T-helper 2 cell (primary cell): ENCODE measurements at places on chromosomes 13 and 19.

DNA sequence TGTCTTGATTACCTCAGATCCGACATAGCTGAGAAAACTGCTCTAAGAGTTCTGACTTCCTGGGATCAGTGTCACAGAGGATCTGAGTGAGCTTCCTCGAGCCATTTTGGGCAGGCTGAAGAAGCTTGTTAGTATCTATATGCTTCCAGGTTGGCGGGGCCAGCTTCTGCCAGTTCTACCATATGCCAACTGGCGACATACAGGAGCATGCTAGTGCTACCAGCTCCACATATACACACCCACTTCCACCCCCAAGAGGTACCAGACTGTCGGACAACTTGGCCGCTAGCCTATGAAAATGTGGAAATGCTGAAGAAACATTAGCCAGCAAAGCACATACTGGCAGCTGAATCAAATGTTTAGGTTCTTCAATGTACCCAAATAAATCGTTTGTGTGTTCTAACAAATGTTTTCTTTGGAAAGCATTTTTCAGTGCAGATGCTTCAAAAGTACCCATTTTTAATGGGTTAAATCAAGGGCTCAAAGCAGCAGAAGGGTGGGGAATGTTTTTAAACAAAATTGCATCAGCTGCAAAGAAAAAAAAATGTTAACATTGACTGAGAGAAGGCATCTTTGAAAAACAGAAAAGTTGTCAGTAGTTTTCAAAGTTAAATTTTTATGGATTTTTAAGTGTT lies 163.7 kb downstream of the KLF12 start:
- no peak for DNase-seq

GRCh38 chr19:9883764-9884163 lies 48.6 kb downstream of the PIN1 start:
- no peak for DNase-seq

DNA sequence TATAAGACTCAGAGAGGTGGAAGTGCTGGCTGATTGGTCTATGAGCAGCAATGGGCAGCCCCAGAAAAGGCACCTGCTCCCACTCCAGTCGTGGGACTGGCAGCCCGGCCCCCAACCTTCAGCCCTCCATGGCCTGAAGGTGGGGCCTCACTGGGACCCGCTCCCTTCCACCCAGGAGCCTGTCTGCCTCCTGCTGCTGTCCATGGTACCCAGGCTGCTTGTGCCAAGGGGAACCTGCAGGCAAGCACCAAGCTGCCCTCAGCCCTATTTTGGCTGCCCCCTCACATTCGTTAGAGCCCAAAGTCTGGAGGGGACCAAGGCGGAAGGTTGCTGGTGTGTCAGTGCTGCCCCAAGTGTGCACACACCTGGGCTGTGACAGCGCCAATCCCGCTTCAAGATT lies 2304.9 kb downstream of the PCDH9 start:
- no peak for DNase-seq

DNA sequence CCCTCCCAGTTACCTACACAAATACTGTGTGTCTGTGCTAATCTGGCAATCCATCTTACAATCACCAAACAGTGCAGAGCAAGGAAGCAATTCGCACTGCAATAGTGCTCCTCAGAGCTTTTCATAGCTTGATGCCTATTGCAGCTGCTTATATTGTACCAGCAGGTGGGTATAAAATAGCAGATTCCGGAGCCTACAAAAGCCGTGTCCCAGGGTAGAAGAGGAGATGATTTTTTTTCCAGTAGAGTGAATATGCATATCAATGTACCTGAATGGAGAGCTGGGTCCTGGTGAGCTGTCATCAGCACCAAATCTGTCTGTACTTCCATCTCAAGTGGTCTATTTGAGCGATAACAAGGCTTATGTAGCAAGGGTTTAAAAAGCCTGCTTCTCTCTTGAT lies 668.4 kb downstream of the DIAPH3 start:
- no peak for DNase-seq

DNA sequence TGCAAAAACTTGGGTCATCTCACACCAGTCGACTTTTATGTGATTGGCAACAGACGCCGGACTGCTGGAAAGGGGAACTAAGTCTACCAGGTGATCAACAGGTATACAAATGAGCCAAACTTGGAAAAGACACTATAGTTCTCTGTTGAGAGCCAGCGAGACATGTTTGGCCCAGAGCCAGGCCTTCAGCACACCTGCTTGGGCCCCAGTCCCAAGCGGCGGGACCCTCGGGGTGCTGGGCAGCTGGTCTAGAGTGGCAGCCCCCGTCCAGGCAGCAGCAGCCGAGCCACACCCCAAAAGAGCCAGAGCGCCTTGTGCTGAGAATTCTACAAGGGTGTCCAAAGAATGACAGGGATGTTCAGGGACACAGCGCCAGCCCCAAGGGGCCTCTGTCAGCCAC lies 28.0 kb downstream of the NAXD start:
- no peak for DNase-seq

DNA sequence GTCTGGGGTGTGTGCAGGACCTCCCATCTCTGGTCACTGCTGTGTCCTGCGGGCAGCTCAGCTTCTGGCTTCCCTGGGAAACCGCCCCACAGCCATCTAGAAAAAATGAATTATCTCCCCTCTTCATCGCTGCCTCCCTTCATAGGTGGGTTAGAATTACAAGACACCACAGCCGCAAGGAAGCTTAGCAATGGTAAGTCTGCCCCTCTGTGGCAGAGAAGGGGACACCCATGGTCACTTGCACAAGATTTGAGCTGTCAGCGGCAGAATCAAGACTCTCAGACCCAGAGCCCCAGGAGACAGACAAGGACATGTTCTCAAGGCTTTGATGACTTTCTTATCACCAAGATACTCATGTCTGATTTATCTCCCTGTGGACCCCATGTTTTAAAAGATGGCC lies 110.8 kb upstream of the PABPC3 start:
- DNase-seq, result no peak

GRCh38 chr19:47315125-47315821 lies 5.6 kb downstream of the C5AR1 start:
- no peak for DNase-seq

GRCh38 chr19:2341244-2341751 lies 12.8 kb downstream of the SPPL2B start:
- no peak for DNase-seq

DNA sequence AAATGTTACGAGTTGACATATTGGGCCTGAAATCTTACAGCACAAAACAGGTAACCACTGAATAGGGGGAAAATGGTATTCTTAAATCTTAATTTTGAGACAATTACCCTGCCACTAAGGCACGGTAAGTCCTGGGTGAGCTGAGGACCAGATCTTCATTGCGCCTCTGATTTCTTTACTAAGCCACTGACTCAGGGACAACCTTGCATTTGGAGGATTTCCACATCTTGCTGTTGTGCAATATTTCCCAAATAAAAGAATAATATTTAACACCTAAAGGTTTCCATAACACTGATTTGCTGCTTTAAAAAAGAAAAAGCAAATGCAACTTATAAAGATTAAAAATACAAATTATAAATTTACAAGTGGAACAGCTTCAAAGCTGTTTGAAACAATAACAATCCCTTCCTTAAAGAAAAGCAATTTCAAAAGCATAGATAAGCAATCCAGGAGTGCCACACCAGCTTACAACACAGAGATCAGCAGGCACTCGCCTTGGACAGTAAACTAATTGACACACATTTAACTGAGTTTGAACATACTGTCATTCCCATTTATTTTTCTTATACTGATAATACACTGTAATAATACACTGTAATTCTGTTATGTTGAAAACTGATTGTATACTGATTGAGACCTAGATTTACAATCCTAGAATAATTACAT lies 79.6 kb upstream of the DOCK9 start:
- DNase-seq, result no peak

DNA sequence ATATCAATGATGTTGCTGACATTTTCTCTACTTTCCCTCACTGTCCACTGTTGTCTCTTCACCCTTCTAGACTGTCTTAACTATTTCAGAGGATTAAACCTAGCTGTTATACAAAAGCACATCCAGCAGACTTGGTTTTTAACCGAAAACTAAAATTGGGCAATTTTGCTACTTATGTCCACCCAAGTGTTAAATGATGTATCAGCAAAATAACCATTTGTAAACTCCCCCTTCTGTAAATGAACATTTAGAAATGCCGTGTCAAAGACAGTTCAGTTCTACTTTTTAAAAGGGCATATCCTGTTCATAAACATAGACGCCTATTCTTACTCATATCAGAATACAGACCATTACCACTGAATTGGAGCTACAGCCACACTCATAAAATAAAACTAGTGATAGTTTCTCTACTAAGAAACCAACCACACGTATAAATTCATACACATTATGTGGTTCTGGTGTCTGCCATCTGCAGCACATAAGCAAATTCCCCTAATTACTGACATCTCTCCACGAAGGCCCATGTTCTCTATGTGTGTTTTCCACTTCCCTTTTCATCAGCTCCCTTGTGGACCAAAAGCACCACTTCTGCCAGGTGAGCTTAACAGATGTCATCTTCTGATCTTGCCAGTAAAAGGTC lies 1091.8 kb downstream of the PCDH9 start:
- no peak for DNase-seq

DNA sequence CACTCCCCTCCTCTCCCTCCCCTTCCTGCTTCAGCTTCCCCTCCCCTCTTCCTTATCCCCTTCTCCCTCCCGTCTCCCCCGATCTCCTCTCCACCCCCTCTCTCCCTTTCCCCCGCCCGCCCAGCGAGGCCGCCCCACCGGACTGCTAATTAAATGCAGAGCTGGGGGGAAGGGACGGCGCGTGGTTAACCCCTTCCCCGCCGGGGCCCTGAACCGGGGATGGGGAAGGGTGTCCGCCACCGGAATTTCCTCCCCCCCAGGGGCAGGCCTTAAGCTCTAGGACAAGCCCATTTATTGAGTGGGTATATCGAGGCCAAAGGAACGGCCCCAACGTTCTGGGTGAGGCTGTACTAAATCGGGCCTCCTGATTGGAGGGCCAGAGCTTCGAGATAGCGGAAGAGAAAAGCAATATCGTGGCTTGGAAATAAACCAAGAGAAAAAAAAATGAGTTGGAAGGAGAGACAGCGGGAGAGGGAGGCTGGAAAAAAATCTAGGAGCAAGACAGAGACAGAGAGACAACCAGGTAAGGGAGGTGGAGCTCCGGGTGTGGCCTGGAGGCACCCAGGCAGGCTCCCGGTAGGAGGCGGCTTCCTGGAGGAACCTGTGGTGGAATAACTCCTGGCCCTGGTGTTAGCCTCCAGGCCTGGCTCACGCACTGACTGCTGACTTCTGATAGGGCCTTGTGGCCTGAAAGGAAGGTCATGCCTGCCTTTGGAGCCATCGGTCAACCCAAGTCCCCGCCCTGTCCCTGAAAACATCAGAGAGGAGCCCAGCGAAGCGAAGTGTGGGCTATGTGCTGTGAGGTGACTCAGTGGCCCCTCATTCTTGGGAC lies 11.6 kb upstream of the JUND start:
- no peak for DNase-seq

GRCh38 chr19:32771596-32771995 lies 52.0 kb downstream of the TDRD12 start:
- no peak for DNase-seq

DNA sequence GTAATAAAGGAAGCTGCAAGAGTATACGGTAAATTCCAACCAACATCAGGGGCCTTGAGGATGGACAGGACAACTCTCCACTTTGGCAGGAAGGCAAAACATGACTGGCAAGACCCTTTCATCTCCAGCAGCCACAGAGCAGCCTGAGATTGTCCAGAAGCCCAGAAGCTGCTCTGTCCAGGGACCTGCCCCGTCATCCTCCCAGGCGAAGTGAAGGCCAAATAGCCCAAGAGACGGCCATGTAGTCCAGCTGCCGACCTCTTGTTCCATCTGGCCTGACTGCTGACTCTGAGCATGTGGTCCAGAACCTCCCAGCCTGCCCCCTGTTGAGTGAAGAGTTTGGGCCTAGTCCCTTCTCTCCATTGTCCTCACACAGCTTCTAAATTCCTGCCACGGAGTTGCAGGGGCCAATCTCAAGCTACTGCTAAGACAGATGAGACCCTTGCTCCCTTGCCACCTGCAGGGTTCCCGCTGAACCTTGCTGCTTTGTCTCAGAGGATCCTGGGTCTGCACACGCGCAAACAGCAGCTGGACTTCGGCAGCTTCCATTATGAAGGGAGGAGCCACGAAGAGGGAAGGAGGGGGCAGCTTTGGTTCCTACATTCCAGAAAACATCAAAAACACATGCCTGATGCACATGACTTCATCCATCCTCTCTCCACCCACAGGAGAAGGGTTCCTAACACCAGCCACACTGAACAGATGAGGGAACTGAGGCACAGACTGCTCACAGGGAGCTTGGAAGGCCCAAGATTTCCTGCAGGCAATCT lies 196.9 kb downstream of the KATNAL1 start:
- DNase-seq, result no peak

DNA sequence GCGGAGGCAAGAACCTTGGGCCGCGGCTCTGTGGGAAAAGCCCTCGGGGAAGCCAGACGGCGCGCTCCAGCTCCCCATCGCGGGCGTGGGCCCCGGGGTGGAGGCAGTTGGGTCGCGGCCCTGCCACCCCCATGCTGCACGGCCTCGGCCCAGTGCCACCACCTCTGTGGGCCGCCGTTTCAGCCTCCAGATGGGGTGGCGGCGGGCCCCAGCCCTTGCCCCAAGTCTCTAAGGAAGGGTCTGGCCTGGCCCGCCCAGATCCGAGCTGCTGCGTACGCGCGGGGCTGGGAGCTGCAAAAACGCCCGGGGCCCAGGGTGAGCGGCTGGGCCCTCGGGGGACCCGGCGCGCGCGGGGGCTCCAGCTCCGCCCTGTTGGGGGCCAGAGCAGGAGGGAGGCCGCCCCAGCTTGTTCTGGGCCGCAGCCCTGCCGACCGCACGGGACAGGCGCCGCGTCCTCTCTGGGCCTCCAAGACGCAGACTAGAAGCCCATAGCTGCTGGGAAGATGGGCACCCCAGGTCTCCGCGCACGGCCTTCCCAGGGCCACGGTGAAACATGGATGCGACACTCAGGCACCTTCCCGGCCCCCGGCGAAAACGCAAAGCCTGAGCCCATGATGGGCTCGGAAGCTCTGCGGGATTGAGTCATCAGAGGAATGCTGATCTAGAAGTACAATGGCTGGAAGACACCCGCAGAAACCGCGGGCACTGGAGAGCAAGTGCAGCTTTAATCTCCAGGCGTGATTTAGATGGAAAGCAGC lies 110.1 kb downstream of the KCTD15 start:
- no peak for DNase-seq

GRCh38 chr13:45327253-45327955 lies 13.6 kb downstream of the TPT1 start:
- no peak for DNase-seq

GRCh38 chr19:4042064-4042730 lies 24.5 kb downstream of the ZBTB7A start:
- DNase-seq, result no peak

GRCh38 chr13:114034481-114034891 lies 60.6 kb upstream of the C13orf46 start:
- no peak for DNase-seq

DNA sequence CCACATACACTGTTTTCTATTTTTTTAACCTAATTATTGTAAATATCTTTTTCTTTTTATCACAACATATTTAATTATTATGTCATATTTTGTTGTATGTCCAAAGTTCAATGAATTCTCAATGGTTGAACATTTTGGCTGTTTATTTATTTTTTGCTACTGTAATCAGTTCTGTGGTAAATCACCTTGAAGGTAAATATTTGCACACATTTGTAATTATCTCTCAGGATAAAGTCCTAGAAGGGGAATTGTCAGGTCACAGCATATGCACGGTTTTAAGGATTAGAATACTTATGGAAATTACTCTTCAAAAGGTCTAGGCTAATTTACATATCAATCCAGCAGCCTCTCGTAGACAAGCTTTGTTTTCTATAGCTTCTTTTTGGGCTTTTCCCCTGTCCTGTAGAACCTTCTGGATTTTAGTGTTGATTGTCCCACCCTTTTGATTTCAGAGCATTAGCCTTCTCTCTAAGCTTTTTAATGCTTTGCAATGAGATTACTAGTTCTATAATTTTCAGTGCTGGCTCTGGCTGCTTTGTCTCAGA lies 362.6 kb downstream of the KCNRG start:
- no peak for DNase-seq

GRCh38 chr19:21709464-21709863 lies 57.9 kb downstream of the ZNF100 start:
- DNase-seq, result no peak
